ENCODE measurements at places on chromosomes 6 and 20.

DNA sequence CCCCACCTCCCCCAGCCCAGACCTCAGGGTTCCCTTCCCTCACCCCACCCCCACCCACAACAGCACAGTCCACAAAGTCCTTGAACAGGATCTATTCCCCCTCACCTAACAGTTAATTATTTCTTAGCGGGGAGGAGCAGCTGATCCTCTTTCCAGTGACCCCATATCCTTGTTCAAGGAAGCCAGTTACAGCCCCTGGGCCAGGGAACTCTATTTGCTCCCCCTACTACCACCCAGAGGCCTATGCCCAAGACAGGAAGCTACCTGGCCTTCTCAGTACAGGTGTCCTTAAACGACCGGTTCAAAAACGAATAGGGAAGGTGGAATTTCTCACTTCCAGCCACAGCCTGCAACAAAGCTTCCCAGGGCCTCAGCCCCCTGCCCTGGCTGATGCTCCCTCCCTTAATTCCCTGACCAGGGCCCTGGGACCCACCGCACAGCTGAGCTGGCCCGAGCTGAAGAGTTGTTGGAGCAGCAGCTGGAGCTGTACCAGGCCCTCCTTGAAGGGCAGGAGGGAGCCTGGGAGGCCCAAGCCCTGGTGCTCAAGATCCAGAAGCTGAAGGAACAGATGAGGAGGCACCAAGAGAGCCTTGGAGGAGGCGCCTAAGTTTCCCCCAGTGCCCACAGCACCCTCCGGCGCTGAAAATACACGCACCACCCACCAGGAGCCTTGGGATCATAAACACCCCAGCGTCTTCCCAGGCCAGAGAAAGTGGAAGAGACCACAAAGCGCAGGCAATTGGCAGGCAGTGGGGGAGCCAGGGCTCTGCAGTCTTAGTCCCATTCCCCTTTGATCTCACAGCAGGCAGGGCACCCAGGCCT lies 778 bp downstream of the MCCD1 start:
- DNase-seq, result no peak

- DNase-seq, result no peak
Measured at GRCh38 chr20:58054780-58055373, 173.6 kb downstream of the ANKRD60 start.

- no peak for DNase-seq
Measured at GRCh38 chr20:46204594-46205186, 86.6 kb downstream of the CD40 start.

- DNase-seq, result no peak
Measured at GRCh38 chr6:170085475-170086401, 205.1 kb downstream of the DLL1 start.

GRCh38 chr6:26556263-26557070 lies 18.3 kb downstream of the HMGN4 start:
- no peak for DNase-seq

DNA sequence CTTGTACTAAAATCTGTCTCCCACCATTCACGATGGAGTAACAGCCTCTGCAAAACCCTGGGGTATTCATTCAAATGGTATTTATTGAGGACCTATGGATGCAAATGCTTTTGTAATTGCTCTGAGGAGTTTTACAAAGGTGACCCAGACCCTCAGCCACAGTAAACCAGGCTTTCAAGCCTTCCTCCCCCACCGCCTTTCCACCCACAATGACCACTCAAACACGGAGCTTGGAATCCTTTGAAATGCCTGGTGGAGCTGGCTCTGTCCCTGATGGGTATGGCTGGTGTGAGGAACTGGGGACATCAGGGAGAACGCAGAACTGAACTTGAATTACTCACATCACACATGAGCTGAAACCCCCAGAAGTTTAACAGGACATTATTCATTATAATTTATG lies 246.4 kb downstream of the CDH26 start:
- DNase-seq, result no peak

GRCh38 chr6:151338651-151339200 lies 52.6 kb downstream of the ZBTB2 start:
- DNase-seq, result no peak

DNA sequence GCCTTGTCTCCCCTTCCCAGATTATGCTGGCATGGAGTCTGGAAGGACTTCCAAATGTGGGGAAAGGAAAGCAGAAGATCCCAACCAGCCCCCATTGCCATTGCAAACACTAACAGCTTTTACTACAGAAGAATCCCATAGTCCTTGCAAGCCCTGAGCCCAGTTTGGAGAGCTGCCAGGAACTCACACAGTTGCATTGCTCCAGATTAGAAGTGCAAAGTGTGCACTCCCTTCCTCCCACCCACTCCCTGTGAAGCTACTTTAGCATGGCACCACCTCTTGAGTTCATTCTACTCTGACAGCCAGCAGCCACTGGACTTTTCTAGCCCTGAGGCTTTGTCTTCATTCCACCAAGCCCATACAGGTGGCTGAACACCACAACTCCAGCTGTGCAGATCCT lies 67.6 kb downstream of the SLC22A2 start:
- no peak for DNase-seq

- no peak for DNase-seq
Measured at GRCh38 chr6:139751179-139751578, 376.7 kb upstream of the CITED2 start.

GRCh38 chr6:28747083-28747630 lies 176.6 kb downstream of the TRIM27 start:
- no peak for DNase-seq

DNA sequence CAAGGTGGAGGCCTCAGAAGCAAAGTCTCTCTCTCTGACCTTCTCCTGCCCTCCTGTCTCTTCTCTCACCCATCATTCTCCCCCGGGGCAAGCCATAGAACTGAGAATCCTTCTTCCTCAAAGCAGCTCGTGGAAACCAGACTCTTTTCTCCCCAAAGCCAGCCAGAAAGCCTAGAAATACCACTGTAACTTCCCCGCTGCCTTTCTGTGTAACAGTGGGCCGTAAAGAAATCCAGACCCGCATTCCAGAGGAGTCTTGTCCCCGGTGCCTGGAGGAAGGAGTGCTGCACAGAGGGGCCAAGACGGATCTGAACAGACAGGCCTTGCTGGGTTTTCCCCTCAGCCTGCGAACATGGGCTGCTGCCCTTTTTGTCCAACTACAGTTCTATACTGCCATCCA lies 977 bp upstream of the SLC22A2 start:
- no peak for DNase-seq

DNA sequence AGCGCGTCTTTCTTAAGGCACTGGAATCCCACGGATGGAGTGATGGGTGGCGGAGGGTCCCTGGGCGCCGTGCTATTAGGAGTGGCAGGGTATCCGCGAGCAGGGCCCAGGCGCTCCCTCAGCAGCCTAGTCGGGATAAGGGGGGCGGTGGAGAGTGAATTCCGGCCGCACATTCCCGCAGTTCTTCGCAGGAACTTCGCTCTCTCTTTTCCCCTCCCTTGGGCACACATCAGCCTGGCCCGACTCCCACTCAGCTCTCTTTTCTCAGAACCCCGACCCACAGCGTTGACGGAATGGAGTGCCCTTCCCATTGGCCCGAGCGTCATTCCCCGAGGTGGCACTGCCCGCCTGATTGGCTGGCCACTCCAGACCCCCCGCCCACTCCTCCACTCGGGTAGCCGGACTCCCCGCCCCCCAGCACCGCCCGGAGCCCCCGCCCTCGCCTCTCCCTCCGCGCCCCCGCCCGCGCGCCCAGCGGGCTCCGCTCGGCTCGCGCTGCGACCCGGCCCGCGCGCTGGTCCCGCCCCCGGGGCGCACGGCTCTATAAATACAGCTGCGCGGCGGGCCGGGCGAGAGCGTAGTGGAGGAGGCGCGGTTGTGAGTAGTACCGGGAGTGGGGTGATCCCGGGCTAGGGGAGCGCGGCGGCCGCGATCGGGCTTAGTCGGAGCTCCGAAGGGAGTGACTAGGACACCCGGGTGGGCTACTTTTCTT lies at the start of gene ID4:
TSS of gene ID4 (plus strand) at position 572 of the 712 bp plus-strand sequence. CDS start 385 bp downstream, outside the sequence.
- DNase-seq, result no peak

DNA sequence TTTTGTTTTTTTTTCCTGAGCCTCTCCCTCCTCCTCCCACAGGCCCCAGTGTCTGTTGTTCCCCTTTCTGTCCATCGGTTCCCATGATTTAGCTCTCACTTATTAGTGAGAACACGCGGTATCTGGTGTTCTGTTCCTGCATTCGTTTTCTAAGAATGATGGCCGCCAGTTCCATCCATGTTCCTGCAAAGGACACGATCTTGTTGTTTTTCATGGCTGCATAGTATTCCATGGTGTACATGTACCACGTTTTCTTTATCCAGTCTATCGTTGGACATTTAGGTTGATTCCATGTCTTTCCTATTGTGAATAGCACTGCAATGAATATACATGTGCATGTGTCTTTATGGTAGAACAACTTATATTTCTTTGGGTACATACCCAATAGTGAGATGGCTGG lies 105.6 kb upstream of the NUP153 start:
- DNase-seq, result no peak

DNA sequence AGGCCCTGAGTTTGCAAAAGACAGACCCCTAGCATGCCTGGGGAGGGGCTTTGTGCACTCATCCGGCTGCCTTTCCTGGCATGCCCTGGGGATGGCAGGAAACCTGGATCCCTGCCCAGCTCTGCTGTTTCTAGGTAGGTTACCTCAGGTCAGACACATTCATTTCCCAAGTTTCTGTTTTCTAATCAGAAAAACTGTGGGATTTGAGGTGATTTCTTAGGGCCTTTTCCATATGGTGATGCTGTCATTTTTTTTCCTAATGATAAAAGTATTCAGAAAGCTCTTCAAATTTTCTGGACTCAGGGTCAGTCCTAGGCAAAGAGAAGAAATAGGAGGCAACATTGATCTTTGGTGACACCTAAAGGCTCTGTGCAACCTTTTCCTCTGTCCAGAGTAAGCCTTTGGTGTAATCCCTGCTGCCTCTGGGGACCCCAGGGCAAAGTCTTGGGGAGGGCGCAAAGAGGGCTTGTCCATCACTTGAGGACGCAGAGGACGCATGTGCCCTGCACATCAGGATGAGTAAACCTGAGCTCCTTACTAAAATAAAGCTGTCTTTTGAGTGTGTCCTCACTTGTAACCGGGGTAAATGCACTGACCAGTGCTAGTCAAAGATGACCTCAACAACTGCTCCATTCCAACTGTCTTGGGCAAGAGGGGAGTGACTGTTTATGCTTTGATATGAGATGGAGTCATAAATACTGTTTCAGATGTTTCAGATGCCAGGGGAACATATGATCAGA lies 13.5 kb upstream of the TRAM2 start:
- DNase-seq, result no peak

DNA sequence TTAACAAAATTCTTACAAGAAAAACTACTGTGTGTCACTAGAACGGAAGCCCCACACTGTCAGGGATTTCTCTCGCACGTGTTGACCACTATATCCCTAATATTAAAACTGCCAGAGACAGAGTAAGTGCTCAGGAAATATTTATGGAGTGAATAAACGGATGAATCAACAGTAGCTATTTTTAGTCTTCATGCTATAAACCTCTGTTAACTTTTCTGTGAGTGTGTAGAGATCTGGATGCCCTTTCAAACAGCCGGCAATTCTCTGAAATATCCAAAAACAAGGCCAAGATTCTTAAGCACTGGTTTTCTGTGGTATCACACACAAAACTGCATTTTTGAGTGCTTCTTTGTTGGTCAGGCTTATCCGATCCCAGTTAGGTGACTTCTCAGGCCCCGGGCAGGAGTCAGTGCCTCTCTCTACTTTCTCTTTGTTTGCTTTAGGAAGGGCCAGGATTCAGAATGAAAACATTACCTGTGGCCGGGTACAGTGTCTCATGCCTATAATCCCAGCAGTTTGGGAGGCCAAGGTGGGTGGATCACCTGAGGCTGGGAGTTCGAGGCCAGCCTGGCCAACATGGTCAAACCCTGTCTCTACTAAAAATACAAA lies 15.7 kb downstream of the ATP9A start:
- no peak for DNase-seq

GRCh38 chr20:14220986-14221385 lies 116.4 kb downstream of the FLRT3 start:
- DNase-seq, result no peak

DNA sequence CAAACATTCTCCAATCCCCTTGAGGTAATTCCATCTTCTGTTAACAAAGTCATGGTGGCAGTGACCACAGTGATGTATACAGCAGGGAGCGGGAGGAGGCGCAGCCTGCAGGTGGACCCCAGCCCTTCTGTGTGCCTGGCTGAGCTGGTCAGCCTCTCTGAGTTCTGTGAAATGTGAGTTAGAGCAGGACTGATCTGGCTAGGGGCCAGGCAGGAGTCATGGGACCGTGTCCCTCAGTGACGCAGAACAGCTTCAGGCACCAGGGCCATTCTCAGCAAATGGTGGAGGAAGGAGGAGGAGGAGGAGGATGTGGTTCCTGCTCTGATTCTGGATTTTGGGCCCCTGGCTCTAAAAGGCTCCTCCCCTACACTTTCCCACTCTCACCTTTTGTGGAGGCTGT lies 6.9 kb downstream of the PHACTR3 start:
- no peak for DNase-seq

DNA sequence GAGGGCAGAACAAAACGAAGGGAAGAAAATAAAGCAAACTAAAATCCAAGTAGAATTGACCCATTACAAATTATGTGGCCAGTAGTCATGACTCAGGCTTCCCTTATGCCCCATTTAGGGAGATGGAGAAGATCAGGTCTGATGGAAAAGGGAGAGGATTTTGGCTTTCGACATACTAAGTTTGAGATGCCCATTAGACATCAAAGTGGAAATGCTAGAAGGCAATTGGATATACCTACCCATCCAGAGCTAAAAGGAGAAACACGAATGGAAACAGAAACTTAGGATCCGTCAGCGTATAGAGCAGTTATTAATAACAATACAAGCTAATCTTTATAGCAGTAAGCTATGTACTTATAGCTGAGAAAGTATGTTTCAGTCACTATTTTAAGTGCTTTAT lies 4.8 kb downstream of the TRPC4AP start:
- no peak for DNase-seq

GRCh38 chr6:104473021-104473429 lies 386.7 kb downstream of the HACE1 start:
- DNase-seq, result no peak

DNA sequence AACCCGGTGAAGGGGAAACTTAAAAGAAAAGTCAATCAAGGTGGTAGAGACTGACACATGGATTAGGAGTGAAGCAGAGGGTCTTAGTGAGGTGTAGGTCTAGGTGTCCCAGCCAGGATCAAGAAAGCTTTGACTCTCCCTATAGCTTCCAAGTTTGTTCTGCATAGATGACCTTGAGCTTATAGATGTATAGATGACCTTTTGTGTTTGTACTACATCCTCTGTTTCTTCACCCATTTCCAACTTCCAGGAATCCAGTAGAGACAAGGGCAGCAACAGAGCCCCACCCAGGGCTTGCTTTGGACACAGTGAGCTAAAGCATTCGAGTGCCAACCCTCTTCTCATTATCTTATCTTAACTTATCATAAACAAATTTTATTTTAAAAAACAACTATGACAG lies 1.8 kb upstream of the MRPS18A start:
- no peak for DNase-seq

- no peak for DNase-seq
Measured at GRCh38 chr20:37622728-37623127, 71.1 kb upstream of the CTNNBL1 start.

- no peak for DNase-seq
Measured at GRCh38 chr6:170436209-170436809, 116.8 kb downstream of the PSMB1 start.

DNA sequence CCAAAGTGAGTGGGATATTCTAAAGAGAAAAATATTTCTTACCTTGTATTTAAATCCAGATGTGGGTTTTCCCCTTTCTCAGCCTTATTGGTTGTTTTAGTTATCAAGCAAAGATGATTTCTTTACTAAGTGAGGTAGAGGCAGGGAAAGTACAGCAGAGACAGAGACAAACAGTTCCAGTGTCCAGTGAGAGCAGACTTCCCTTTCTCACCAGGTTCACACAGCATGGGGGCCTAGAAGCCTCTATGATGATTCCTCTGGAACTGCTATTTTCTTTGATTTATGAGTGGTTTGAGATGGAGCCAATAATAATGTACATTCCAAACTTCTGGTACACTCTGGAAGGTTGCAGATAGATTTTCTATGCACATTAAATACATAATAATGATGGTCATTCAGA lies 234.0 kb upstream of the MARCKS start:
- DNase-seq, result no peak

Data from stimulated activated CD4-positive, alpha-beta T cell treated with anti-CD3 and anti-CD28 coated beads, Interleukin-12 subunit alpha, Interleukin-12 subunit beta, amount 100 ng/mL, for 48 hours (primary cell).